ENCODE measurements at places on chromosomes 2 and 18.
A peak's percentile ranks its signal among the peaks of the same experiment; 100 is the strongest.

- DNase-seq, result peak; percentile 31
These were observed 23.3 kb downstream of the EPB41L5 start for GRCh38 chr2:120036145-120036544.

DNA sequence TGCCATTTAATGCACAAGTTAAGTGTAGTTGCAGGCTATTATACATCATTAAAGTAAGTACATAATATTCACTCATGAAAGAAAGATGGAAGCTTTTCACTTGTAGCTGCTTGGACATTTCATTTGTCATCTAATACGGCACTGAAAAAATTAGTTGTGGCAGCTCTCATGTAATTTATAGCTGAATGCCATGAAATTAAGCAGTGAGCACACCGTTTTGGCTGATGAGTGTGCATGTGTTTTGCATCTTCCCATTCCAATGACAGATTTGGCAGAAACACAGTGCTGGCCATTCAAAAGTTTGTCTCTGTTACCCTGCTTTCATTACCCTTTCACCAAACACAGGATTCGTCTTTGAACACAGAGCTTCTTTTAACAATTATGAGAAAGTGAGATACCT is 174.0 kb downstream of the PTGR3 start:
- no peak for DNase-seq

GRCh38 chr18:10476338-10476791 is 21.9 kb downstream of the APCDD1 start:
- peak; percentile 66 for DNase-seq

DNA sequence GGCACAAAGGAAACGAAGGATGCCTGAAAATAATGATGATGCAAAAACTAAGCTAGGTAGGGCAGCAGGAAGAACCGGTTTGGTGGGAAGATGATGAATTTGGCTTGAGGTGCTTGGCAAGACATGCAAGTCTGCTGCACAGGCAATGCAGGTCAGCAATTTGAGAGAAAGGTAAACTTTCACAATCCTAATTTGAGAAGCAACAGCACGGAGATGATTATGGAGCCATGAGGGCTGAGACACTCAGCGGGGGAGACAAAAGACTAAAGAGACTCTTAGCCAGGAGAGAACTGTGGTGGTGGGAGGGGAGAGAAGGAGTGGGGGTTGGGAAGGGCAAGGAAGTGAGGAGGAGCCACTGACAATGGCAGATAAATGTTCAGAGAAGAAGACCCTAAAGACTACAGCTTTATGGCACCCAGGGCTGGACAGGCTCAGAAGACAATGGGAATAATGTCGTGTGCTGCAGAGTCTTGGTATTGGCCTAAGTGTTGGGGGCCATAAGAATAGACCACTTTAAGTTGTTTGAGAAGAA is 19.4 kb upstream of the RNF149 start:
- no peak for DNase-seq

- DNase-seq, result no peak
These were observed 17.7 kb upstream of the ACOXL start for GRCh38 chr2:110714452-110715224.

DNA sequence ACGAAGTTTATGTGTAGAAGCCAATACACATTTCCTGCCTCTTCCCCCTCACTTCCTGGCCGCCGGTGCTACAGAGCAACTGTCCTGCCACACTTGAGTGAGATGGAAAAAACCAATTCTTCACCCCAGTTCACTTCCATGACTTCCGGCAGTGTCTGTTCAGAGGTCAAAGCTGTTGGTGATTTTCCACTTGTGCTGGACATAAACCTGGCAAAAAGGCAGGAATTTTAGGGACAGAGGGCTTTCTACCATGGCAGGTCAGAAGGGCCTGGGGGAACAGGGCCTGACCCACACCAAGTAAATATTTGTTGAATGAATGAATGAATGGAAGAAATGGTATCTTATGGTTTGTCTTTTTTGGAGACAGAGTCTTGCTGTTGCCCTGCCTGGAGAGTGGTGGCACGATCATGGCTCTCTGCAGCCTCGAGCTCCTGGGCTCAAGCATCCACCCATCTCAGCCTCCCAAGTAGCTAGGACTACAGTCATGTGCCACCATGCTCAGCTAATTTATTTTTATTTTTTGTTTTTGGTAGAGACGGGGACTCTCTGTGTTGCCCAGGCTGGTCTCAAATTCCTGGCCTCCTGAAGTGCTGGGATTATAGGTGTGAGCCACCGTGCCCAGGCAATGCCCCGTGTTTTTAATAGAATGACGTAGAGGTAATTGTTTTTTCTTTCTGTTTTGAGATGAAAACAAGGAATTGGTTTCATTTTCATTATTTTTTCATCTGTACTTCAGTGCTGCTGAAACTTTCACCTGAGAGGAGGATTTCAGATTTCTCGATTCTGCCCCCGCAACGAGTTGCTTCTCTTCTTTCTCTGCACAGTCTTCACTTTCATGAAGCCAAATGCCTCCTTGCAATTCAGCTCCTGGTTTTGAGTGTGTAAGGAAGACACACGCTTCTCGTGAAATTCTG is 48.0 kb upstream of the LPIN2 start:
- no peak for DNase-seq

GRCh38 chr2:20916604-20917286 is 93.8 kb upstream of the LDAH start:
- peak; percentile 4 for DNase-seq

GRCh38 chr2:122083256-122084048 is 328.0 kb downstream of the TSN start:
- DNase-seq, result no peak

GRCh38 chr2:65443509-65444186 is 11.2 kb upstream of the SPRED2 start:
- DNase-seq, result no peak

DNA sequence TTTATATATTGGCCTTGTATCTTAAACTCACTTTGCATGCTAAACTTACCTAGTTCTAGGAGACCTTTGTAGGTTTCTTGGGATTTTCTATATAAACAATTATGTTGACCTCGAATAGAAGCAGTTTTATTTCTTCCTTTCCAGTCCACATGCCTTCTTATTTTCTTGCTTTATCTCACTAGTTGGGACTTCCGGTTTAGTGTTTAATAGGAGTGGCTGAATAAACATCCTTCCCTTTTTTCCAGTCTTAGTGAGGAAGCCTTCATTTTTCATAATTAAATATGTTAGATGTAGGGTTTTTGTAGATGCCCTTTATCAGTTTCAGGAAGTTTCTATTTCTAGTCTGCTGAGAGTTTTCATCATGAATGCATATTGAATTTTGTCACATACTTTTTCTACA is 347.3 kb upstream of the HNRNPA3 start:
- DNase-seq, result no peak

- peak; percentile 77 for DNase-seq
These were observed 44.2 kb downstream of the GLI2 start for GRCh38 chr2:120779781-120780283.

- peak; percentile 23 for DNase-seq
These were observed 2.3 kb upstream of the VSNL1 start for GRCh38 chr2:17538022-17538843.

GRCh38 chr2:21314322-21314835 is 190.6 kb downstream of the TDRD15 start:
- DNase-seq, result no peak
